ENCODE measurements at places on chromosomes 2 and 18.

DNA sequence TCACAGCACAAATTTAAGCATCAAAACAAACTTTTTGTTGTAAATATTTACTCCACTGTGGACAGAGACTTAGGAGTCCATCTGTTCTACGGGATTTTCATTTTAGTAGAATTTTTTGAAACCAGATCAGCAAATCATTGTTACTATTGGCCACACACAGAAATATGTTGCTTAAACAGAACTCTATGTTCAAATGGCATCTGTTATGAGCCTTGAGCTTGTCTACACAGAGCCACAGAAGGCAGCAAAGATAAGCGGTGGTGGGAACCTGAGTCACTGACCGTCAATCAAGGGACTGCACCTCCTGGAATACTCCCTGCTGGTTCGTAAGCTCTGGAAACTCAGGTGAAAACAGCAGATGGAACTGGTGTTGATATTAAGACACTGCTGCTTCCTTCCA is 156.8 kb downstream of the TMEM200C start:
- DNase-seq, result no peak

DNA sequence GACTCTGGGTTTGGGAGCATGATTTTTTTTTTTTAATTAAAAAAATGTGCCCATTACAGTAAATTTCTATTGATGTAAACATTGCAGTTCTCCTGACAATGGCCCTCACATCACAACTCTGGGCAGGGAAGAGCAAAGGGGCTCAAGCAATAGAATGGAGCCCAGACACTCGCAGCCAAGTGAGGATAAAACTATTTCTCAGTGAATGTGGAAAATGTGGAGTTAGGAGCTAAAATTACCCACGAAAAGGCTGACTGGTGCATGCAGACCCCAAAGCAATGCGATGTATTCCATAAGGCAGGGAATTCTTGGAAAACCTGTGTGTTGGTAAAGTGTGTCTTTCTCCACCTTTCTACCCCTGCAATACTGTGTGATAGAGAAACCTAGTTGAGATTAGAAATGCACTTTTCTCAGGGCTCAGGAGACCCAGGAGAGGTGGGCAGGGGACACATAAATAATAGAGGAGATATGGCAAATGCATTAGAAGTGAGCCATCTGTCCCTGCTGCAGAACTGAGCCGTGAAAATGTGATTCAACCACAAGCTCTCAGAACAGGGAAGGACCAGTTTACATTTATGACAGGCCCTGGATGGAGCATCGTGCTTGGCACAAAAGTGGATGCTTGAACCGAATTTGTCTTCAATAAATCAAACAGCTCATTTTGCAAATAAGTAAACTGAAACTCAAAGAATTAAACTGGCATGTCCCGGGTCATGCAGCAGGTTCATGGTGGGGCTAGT is 100.1 kb downstream of the MYCN start:
- DNase-seq, result no peak

- no peak for DNase-seq
Observed at GRCh38 chr2:134773335-134773734, 54.5 kb upstream of the TMEM163 start.

DNA sequence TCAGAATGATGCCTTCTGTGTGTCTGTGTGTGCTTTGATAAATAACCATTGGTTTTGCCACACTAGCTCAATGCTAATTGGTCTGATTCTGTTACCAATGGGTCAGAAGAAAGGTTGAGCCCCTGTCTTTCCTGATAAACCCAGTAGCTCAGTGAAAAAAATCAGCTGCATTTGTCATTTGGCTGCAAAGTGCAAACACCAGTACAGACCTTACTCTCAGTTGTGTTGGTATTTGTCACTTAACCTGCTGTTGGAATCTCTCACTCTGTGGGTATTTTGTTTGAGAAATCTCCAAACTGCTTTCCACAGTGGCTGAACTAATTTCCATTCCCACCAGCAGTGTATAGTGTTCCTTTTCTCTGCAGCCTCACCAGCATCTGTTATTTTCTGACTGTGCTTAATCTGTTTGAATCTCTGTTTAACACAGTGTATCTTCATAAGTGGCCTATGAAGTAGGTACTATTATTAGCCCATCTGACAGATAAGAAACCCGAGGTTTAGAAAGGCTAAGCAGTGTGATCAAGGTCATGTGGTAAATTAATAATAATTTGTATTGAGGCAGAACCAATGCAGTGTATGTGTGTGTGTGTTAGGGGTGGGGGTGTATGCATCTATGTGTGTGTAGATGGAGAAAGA is 26.7 kb downstream of the LIMS1 start:
- DNase-seq, result no peak

GRCh38 chr2:172088245-172089004 is 3.1 kb downstream of the DLX1 start:
- DNase-seq, result no peak

- DNase-seq, result no peak
Observed at GRCh38 chr2:219274361-219274921, 4.7 kb upstream of the DNAJB2 start.

- DNase-seq, result no peak
Observed at GRCh38 chr2:225272173-225272572, 127.3 kb upstream of the NYAP2 start.

DNA sequence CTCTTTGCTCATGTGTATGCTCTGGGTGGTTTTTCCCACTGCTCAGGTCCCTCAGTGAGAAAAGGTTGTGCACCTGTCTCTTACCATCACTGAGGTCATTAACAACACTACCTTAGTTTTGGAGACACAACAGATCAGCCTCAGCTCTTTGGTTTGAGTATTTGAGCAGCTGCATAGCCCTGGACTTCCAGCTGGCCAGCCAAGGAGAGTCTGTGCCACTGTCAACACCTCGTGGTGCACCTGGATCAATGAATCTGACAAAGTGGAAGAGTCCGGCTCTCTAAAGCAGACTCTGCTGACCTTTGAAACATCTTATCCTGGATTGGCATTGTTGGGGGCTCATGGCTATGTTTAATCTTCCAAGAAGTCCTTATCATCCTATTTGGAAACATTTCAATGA is 30.0 kb downstream of the SERPINB8 start:
- no peak for DNase-seq

- DNase-seq, result no peak
Observed at GRCh38 chr2:7169593-7169992, 252.4 kb downstream of the RNF144A start.

DNA sequence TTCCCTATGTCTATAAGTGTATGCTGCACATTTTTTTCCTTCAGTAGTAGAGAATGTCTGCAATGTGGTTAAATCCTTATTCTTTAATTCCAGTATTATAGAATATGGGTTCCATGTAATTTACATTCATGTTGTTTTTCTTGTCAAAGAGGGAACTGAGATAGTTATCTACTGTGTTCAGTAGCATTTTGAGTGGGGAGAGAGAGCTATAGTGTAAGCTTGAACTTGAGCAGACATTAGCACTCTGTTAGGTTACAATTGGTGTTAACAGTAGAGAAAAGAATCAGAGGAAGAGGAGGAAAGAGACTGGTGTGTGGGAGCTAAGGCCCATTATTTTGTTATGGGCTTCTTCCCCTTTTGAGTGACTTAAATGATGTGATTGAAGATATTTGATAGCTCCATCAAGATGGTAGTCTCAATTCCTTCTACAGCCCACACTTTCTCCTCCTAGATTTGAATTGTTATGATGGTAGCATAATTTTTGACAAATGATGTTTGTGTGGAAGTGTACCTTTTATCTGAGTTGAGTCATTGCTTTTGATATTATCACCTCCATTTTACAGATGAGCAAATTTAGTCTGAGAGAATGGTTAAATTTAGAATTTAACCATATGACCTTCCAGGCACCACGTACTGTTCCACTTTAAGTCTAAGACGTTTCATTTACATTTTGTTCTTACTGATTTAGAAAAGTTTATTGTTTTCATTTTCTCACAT is 71.3 kb downstream of the FMNL2 start:
- DNase-seq, result no peak

DNA sequence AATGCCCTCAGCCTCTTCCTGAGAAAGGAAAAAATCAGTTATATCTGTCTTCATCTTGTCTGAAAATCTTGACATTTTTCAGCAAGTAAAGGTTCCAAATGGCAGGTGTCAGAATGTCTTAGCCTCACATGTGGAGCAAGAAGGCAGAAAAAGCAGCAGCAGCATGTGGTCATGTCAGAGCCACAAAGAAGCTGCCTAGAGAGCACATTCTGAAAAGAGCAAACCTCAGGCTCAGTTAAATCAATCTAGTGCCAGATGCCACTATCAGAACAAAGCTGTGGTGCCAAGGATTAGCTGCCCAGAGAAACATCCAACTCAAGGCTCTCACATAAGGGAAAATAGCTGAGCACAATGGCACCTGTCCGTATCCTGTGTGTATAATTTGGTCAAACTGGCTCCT is 105.9 kb downstream of the SRBD1 start:
- no peak for DNase-seq

DNA sequence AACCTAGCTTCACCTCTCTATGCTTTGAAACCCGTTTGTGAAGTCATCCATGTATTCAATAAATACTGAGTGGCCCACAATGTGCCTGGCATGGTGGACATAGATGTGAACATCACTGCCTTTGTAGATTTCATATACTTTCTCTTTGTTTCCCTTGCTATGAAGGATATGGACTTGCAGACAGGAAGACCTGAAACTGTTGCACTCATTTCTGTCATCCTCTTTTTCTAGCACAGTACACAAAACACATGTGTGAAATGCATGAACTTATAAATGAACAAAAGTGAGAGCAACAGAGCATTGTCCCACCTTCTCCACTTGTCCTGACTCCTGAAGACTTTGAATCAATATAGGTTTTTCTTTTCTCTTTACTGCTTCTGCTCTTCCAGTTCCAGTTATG is 249.4 kb upstream of the LINC00305 start:
- no peak for DNase-seq

GRCh38 chr2:64873472-64873924 is 115.7 kb upstream of the SLC1A4 start:
- DNase-seq, result peak; percentile 73

GRCh38 chr2:135063210-135063609 is 11.1 kb downstream of the RAB3GAP1 start:
- DNase-seq, result no peak

DNA sequence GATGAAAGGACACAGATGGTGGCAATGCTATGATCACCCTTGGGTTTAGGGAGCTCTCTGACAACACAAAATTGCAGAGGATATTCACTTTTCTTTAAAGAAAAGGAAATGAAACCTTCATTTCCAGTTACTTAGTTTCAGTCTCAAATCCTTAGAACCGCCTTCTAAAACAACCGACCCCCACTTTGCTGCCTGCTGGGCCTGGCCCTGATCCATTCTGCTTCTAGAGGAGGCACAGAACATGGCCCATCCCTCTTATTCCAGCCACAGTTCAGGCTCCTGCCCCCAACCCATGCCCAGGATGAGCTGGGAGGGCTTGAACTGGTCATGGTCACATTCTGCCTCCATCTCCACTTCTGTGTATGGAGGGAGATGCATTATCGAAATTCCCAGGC is 311.6 kb downstream of the EN1 start:
- DNase-seq, result no peak

DNA sequence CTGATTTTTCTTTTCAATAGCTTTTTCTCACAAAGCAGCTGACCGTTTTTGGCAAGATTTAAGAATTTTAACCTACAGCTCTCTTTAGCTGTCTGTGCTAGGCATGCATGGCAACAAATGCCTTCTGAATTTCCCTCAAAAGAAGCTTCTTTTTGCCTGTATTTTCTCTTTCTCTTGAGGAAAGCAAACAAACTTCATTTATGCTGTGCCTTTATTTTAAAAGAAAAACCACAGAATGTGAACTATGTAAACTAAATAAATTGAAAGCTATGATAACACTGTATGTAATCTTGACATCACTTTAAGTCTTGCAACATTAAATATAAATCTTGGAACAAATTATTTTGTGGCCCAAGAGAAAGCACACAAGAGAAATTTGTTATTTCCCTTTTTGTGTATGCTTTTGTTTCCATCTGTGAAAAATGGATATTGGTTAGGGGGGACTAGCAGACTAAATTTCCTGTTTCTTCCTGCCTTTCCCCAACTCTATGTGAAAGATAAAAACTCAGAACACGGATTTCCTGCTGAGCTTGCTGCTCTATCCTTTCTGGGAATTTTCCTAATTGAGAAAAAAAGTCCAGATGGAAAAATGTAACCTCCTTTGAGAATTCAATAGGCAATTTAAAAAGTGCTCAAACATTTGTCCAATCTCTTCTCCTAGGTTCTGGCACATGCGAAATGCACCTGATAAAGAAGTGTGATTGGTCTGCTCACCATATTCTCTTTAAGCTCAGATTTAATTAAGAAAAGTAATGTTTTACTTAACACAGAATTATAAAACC is 20.9 kb upstream of the TFPI start:
- no peak for DNase-seq

- no peak for DNase-seq
Observed at GRCh38 chr2:190947711-190948251, 66.2 kb downstream of the STAT1 start.

DNA sequence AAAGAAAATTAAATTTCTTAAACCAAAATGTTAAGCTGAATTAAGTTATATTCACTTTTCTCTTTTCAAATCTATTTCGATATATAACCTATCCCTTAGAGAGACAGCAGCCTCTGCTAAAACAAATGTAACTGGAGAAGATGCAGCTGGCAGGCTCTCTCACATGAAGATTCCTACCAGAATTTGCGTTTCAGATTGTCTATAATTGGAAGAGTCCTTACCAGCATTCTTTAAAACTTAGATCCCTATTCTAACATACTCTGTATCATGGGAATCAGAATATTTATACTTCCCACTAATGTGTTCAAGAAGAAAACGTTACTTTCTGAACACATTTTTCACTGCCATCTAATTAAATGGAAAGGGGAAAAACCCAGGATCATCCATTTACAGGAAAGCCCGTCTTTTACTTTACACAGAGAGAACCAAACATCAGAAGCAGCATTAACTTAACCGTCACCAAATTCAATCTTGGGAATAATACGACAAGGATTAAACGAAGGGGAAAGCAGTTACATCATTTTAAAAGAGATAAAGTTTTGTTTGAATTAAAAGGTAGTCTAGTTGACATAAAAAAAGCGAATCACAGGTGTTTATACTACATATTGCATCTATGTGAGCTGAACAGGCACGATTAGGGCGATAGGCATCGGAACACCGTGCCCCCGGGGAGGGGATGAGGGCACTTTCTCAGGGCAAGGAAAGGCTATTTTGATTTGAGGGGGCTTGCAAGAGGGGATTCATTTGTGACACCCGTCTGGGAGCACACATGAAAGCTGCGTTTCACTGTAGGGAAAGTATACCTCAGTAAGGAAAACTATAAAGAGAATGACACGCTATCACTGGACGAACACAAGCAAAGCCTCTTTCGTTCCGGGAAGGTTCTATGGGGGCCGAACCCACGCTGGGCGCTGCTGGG is 1.3 kb downstream of the PTPN2 start:
- DNase-seq, result no peak

- no peak for DNase-seq
Observed at GRCh38 chr2:229815342-229815741, 101.0 kb upstream of the DNER start.

GRCh38 chr2:202861987-202862386 is 9.6 kb downstream of the ICA1L start:
- no peak for DNase-seq

- DNase-seq, result no peak
Observed at GRCh38 chr18:2716394-2717326, 61.1 kb downstream of the SMCHD1 start.

- no peak for DNase-seq
Observed at GRCh38 chr2:216215658-216216390, 106.7 kb downstream of the XRCC5 start.

- DNase-seq, result no peak
Observed at GRCh38 chr2:39099870-39100728, 20.8 kb downstream of the SOS1 start.

All from activated CD4-positive, CD25-positive, alpha-beta regulatory T cell (primary cell).